D341Med (cell line): ENCODE measurements at places on chromosomes 3 and 15.

- DNase-seq: no peak
Measured at GRCh38 chr15:94731286-94731685, 499.9 kb downstream of the MCTP2 start.

DNA sequence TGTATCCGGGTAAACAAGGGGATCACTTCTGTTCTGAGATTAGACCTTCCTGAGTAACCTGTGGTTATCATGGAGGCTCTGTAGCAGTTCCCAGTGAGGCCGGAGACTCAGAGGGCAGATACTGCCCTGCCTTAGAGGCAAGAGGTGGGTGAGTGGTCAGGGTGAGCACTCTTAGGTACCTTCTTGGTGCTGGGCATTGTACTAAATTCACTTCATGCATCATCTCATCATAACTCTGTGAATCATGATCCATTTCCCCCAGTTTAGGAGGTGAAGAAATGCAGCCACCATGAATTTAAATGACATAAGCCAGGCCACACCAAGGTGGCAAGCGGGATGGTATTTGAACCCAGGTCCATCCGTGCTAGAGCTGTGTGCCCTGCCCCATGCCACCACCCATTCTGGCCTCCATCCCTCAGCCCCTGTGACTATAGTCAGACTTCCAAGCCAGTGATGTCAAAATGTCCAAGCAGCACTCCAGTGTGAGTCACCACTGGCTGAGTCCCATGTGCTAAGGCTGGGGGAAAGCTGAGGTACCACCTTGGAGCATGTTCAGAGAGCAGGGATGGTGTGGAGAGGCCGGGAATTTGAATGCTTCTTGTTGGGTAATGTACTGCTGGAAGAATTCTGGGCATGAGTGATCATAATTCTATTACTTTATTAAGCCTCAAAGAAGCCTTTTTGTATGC is 88.8 kb downstream of the EPHB1 start:
- no peak for DNase-seq

DNA sequence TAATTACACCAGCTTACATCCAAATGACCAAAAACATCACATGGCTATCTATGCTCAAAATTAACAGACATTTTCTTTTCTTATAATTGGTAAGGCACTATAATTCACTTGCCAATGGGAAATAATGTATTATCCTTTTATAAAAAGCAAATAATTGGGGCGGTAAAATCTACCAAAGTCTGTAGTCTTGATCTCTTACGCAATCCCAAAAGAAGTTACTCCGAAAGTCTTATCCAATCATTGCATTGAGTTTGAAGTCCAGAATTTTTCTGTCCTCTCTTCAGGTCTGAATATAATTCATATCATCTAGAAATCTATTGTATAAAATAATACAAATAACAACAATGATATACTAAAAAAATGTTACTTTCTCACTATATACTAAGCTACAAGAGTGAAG is 273.3 kb upstream of the CADM2 start:
- DNase-seq: no peak

- DNase-seq: no peak
Measured at GRCh38 chr15:100721758-100722550, 119.6 kb downstream of the ASB7 start.

GRCh38 chr3:48273594-48274211 is 32.8 kb downstream of the ZNF589 start:
- peak; percentile 81 for DNase-seq

- DNase-seq: peak; percentile 82
Measured at GRCh38 chr15:75307778-75308390, 25.2 kb downstream of the GOLGA6D start.

DNA sequence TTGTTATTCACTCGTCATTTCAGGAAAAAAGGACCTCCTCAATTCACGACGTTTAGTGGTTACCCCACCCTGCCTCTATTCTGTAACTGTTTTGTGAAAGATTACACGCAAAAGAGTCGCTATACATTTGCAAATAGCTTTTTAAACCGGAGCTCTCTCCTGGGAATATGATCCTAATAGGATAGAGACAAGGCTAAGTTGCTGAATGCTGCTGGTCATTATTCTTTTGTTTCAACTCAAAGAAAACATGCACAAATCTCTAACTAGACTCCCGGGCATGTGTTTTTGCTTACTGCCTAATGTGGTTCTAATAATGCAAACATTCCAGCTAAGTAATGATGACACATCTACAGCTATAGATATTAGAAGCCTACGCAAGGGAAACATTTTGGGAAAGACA is 214.6 kb upstream of the MDFIC2 start:
- DNase-seq: no peak

GRCh38 chr15:31396881-31397560 is 70.4 kb downstream of the KLF13 start:
- peak; percentile 41 for DNase-seq

DNA sequence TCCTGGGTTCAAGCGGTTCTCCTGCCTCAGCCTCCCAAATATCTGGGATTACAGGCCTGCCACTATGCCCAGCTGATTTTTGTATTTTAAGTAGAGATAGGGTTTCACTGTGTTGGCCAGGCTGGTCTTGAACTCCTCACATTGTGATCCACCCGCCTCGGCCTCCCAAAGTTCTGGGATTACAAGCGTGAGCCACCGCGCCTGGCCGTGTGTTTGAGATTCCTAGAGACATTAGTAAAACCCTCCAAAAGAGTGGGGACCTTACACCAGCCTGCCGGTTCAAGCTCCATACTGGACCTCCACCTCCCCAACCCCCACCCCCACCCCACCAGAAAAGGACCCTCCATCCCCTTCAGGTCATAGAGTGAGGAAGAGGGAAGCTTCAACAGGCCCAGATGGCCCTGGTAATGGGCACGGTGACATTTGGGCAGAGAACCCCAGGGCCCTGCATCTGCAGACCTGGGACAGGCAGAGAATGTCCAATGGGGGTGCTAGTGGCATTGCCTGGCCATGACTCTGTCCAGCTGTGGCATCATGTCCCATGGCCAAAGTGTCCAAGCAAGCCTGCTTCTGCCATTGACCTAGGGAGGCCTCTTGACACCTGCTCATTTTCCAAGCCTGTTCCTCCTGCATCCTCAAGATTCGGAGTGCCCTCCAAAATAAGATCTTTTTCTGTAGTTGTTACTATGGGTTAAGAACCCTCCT is 108.9 kb upstream of the KLF13 start:
- no peak for DNase-seq

DNA sequence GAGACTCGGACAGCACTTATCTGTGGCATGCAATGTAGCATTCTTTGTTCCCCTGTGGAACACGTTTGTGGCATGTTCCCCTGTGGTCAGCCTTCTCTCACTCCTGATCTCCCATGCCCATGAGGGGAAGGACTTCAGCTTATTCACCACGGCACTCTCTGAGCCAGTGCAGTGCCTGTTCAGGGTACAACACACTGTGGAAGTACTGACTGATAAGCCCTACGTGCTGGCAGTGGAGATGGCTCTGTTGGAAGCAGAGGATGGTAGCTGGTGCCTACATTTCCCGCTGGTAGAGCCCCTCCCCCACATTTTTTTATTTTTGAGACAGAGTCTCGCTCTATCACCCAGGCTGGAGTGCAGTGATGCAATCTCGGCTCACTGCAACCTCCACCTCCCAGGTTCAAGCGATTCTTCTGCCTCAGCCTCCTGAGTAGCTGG is 43.5 kb upstream of the ETV5 start:
- no peak for DNase-seq

DNA sequence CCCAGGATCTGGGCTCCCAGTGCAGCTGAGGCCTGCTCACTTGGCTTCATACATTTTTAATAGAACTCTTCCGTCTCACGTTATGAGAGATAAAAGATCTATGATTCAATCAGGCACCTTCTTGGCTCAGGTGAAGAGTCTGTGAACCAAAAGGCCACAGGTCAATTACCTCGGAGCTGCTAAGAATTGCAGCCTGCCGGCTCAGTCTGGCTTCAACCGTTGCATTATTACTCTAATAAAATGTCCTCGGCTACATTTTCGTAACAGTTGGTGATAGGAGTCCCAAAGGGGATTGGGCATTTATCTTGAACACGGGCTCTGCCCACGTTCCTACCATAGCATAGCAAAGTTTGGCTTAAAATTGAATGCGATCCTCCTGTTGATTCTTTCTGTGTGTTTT is 176.3 kb downstream of the SLCO3A1 start:
- no peak for DNase-seq

DNA sequence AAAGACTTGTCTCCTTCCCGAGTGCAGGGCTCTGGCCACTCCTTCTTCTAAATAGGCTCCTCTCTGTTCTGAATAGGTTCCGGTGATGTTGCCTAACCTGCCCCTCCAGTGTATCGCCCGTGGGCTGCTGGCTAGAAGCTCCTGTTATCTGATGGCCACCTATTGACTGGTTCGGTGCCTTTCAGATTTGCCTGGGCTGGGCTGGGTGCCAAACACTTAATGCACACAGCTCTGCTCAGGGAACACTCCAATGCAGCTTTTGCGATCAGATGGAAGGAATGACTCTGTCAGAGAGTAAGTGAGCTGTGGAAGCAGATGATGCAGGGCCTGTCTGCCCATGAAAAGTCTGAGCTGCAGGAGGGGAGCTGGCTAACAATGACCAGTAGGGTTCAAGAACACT is 112.9 kb downstream of the CORO2B start:
- no peak for DNase-seq

GRCh38 chr3:175404621-175405020 is 545.5 kb downstream of the NAALADL2 start:
- DNase-seq: no peak

GRCh38 chr15:28983432-28984311 is 97.9 kb downstream of the APBA2 start:
- DNase-seq: no peak

GRCh38 chr3:133694288-133695268 is 32.8 kb upstream of the TOPBP1 start:
- DNase-seq: no peak

GRCh38 chr3:186994000-186994955 is 64.0 kb downstream of the ST6GAL1 start:
- DNase-seq: no peak

DNA sequence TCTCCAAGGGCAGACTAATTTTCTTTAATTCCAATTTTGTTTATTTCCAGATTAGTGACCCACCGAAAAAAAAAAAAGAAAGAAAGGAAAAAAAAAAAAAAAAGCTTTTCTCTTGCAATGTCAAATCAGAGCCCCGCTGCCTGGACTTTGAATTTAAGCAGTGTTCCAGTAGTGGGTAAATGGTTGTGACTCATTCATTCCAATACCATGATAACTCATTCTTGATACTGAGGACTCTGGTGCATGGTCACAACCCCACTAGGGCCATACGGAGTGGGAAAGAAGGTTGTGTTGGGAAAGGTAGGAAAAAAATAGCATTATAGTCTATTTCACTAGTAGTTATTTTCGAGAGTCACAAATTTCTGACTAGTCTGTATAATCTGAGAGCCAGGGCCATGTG is 59.1 kb upstream of the COL8A1 start:
- no peak for DNase-seq

DNA sequence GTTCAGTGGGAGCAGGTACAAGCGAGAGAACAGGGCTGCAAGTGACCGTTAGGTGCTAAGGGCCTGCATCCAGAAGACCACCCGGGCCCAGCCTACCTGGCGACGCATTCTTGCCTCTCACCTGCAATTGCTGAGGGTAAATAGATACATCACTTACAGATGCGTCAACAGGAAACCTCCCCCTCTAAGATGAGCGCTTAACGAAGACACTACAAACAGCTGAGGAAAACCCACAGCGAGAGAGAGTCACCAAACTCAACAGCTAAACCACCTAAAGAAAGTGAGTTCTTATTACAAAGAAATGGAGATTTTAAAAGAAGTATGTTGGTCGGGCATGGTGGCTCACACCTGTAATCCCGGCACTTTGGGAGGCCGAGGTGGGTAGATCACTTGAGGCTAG is 157.9 kb downstream of the CHSY1 start:
- DNase-seq: no peak

- peak; percentile 1 for DNase-seq
Measured at GRCh38 chr15:78654272-78654671, 13.3 kb upstream of the CHRNB4 start.

GRCh38 chr3:46089237-46090011 is 62.1 kb upstream of the XCR1 start:
- DNase-seq: no peak

- no peak for DNase-seq
Measured at GRCh38 chr3:162718697-162719096, 1222.1 kb downstream of the OTOL1 start.

GRCh38 chr15:90790057-90790456 is 72.9 kb downstream of the BLM start:
- DNase-seq: no peak

DNA sequence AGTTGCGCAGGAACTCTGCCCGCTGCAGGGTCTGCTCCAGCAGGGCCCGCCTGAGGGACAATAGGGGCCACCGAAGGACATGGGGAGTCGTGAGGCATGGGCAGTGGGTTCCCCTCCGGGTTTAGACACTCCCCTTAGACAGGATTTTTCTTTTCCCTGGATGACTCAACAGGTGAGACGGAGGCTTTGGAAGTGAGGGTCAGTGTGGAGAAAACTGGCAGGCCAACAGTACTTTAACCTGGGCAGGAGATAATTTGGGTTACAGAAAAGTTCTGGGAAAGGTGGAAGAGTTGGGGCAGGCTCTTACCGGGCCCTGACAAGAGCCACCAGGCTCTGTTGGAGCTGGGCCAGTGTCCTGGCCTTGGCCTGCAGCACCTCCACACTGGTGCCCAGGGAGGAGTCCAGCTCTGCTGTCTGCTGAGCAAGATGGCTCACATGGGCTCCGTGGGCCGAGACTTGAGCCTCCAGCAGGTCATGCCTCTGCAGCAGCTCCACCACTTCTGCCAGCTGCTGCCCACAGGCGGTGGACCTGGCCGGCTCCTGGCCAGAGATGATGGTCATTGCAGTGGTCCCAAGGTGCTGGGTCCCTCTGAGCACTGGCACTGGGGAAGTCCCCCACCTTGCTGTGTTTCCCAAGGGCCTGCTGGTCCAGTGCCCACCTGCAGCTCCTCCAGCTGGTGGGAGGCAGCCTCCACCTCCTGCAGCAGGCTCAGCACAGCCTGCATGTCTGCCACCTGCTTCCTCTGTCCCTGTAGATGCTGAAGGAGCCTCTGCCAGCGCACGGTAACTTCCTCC is 11.0 kb downstream of the SPTBN5 start:
- DNase-seq: no peak

GRCh38 chr3:14768881-14769280 is 49.9 kb upstream of the FGD5 start:
- peak; percentile 17 for DNase-seq

- DNase-seq: peak; percentile 77
Measured at GRCh38 chr3:52245322-52246263, at the start of gene PPM1M. Gene PPM1M, plus strand, starts transcription at chr3:52245759. Its CDS starts 66 bp downstream, at chr3:52245825.

DNA sequence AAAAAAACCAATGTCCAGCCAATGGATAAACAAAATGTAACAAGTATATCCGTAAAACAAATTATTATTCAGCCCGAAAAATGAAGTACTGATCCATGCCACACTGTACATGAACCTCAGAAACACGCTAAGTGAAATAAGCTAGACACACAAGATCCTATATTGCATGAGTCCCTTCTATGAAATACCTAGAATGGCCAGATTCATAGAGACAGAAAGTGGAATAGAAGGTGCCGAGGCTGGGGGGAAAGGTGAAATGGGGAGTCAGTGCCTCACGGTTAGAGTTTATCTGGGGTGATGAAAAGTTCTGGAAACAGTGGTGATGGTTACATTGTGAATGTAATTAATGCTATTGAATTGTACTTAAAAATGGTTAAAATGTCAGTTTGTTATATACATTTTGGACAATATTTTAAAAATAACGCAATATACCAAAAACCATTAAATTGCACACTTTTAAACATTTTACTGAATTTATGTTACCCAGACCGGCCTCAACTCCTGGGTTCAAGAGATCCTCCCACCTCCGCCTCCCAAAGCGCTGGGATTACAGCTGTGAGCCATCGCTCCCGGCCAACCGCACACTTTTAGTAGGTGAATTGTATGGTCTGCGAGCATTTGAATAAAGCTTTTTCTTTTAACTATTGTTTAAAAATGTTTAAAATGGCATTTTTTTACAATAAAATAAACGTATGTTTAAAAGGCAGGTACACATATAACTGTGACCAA is 2.1 kb downstream of the RNF168 start:
- DNase-seq: no peak
